ENCODE measurements at places on chromosomes 12 and 14. TPM values are rescaled to one million over a fixed set of nuclear protein-coding genes. Genes with fewer than 3 reads are reported as not detected.

Gene ZNF385A
- total RNA-seq, result 0.74 TPM

Gene SERPINA9
- total RNA-seq, result not detected

Gene SIRT4
- total RNA-seq, result 2.2 TPM

Gene SIVA1
- 47.1 TPM for total RNA-seq

Gene MIP
- total RNA-seq, result not detected

Gene MFAP5
- not detected for total RNA-seq

Gene MYH6
- 0.16 TPM for total RNA-seq

Gene TAS2R7
- not detected for total RNA-seq

Gene TAS2R42
- not detected for total RNA-seq

Gene SIX6
- total RNA-seq, result not detected

Gene SLC16A7
- total RNA-seq, result 34.8 TPM

Gene KCNC2
- not detected for total RNA-seq

Gene BCL2L14
- 7.3 TPM for total RNA-seq

Gene GPR137C
- 0.14 TPM for total RNA-seq

Gene HOXC9
- not detected for total RNA-seq

Gene DTX1
- total RNA-seq, result 12.9 TPM

Gene CLEC2A
- total RNA-seq, result not detected

Gene FOXM1
- total RNA-seq, result 92.3 TPM

Gene AJUBA
- total RNA-seq, result 3.2 TPM

Gene TRPV4
- total RNA-seq, result not detected

Gene RHEBL1
- 13.3 TPM for total RNA-seq

Gene WDR89
- total RNA-seq, result 27.2 TPM

Gene CD63
- 122 TPM for total RNA-seq

Gene EIF2B1
- total RNA-seq, result 61.0 TPM

Gene NID2
- total RNA-seq, result not detected

Gene HOXC13
- not detected for total RNA-seq

Gene ACOT6
- total RNA-seq, result 0.18 TPM

Gene FOXG1
- total RNA-seq, result not detected

Gene LPAR5
- 3.5 TPM for total RNA-seq

Gene RIPK3
- 8.9 TPM for total RNA-seq

Measured in activated CD4-positive, alpha-beta T cell treated with anti-CD3 and anti-CD28 coated beads for 36 hours (primary cell).